Left hindlimb (tissue), 1 donor: ENCODE measurements at places on chromosomes 1 and 21.

DNA sequence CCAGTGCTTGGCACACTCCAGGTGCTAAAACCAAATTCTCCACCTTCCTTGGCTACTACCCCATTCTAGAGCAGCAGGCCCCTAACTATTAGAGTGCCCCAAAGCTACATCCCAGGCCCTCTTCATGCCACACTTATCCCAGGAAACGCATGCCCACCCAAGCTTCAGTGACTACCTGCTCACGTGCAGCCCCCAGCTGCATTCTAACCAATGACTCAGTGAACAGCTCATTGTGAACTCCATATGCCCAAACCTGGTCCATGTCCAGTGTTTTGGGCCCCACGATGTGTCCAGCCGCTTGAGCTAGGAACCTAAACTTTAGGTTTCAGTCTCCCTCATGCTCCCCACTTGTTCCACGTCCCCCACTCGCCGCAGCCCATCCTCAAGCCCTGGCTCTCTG is 41.5 kb downstream of the NKAIN1 start:
- DNase-seq: no peak

DNA sequence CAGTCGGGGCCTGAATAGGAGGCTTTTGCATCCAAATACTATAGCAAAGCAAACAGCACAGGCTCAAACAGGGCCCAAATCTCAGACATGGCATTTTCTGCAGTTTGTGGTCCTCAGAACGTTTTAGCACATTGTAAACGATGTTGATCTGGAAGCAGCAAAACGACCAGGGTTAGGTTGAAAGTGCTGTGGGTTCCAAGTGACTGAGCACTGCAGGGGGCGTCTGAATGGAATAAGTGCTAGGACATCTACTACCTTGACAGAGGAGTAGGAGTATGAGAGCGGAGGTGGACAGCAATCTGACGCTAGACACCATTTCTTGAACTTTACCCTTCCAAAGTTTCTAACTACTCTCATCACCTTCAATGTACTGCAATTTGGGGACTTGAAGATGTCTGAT is 214.9 kb downstream of the BARHL2 start:
- DNase-seq: no peak

- no peak for DNase-seq
Observed at GRCh38 chr1:29133861-29134694, 10.4 kb upstream of the TMEM200B start.

DNA sequence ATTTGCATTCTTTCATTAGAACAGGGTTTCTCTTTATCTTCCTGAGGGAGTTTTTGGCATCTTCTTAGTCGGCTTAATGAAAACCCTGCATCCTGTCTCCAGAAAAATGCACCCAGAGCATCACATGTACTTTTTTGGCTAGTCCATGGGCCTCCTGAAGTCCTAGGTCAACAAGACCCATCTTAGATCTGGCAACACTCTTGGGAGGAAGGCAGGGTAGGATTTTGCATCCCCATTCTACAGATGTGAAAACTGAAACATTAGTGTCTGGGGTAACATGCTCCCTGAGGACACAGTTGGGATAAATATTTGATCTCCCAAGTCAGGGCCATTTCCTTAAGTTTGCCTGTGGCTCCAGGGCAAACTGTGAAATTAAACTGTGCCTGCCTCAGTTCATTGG is 40.0 kb upstream of the HMGB4 start:
- DNase-seq: no peak

GRCh38 chr1:150692720-150693119 is 4.2 kb downstream of the GOLPH3L start:
- DNase-seq: no peak

GRCh38 chr21:26788790-26789189 is 56.4 kb downstream of the ADAMTS1 start:
- no peak for DNase-seq

DNA sequence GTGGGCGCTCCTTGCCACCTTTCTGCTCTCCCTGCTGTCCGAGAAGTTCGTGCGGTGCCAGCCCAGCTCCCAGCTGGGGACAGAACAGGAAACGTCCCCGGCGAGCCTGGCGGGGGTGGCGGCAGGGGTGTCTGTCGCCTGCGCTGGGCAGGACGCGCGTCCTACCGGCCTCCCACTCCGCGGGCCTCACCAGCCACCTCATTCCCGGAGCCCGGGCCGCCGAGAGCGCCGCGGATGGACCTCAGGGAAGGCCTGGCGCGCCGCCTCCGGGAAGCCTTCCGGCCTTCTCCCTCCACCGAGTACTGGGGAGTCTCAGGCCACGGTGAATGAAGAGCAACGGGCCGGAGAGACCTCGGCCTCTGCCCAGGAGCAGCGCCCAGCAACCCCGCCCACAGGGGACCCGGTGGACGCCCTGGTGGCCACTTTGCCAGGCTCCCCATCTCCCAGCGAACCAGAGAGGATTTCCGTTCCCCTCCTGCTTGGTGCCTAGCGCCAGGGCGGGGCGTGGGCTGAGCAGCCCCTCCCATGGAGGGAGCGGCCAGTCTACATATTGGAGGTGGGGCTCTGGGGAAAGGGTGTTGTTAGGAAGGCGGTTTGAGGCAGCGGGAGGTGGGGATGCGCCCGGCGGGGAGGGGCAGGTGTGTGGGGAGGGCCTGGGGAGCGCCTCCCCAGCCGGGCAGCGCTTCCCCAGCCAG is 9.5 kb upstream of the TNFRSF14 start:
- DNase-seq: peak; percentile 65

DNA sequence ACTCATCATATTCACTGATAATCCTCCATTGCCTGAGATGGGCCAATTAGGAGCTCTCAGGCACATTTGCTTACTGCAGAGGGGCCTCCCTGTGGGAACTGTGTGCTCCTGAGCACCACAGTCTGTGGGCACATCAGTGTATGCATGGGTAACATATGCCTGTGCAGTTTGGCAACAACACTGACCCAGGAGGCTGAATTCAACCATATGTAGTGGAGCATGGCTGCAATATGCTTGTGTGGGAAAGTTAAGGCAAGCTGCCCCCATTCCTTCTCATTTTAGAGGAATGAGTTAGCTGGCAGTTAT is 11.8 kb upstream of the FMOD start:
- DNase-seq: no peak

- DNase-seq: no peak
Observed at GRCh38 chr1:231600458-231600976, 26.1 kb upstream of the DISC1 start.

DNA sequence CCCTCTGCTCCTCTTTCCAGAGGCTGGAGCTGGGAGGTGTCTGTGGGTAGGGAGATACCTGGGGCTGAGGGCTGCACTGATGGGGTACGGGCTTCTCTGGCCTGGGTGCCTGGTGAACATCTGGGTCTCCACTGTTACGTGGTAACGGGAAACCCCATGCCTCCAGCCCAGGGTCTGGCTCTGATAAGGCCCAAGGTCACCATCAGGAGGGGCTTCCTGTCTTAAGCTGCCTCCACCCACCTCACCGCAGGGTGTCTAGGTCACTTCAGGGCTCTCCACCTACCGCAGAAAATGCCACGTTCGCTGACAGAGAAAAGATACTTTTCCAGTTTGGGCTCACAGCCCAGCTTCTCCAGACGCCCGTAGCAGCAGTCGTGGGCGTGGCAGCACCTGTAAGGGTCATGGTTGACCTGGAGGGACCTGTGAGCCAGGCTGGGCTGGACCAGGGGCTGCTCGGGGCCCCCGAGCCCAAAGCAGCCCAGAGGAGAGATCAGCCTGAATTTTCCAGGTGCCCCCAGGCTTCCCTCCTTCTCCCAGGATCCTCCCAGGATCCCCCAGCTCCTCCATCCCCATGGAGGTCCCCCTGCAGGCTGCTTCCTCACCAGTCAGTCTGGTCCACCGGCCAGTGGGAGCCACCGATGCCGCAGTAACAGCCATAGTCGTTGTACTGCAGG is 1.3 kb downstream of the PLA2G2E start:
- DNase-seq: no peak

DNA sequence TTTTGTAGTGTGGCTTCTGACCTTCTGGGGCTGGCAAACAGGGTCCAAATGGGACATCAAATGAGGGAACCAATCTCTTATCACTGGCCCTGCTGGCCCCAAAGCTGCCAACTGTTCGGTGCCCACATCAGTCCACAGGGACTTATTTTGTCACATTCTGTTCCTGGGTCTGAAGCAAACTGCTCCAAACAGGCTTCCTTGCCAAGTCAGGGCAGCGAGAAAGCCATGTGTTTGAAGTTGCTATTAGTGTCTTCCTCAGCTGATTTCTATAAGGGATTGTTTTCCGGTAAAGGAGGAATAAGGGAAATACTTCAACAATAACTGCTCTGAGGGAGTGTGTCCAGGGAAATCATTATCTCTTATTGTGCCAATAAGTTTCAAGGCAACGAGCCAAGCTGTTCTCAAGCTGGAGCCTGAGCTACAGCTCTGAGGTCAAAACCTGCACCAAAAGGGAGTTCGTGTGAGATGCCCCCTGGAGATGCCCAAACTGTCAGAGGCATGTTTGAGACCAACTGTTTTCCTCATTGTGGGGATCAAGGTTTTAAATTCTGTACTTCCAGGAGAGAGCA is 381.4 kb upstream of the PROX1 start:
- no peak for DNase-seq

GRCh38 chr1:1678581-1679380 is 13.8 kb downstream of the SLC35E2B start:
- DNase-seq: no peak

DNA sequence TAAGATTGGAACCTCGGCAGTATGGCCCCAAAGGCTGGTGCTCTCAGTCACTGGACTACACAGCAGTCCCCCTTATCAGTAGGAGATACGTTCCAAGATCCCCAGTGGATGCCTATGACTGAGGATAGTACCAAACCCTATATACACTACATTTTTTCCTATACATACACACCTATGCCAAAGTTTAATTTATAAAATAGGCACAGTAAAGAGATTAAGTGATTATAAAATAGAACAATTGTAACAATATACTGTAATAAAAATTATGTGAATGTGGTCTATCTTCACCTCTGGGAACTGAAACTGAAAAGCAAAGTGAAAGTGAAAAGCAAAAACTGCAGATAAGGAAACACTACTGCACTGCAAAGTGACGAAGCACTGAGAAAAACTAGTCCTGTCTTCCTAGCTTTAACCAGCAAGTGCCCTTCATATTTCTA is 96.8 kb downstream of the INTS7 start:
- no peak for DNase-seq

DNA sequence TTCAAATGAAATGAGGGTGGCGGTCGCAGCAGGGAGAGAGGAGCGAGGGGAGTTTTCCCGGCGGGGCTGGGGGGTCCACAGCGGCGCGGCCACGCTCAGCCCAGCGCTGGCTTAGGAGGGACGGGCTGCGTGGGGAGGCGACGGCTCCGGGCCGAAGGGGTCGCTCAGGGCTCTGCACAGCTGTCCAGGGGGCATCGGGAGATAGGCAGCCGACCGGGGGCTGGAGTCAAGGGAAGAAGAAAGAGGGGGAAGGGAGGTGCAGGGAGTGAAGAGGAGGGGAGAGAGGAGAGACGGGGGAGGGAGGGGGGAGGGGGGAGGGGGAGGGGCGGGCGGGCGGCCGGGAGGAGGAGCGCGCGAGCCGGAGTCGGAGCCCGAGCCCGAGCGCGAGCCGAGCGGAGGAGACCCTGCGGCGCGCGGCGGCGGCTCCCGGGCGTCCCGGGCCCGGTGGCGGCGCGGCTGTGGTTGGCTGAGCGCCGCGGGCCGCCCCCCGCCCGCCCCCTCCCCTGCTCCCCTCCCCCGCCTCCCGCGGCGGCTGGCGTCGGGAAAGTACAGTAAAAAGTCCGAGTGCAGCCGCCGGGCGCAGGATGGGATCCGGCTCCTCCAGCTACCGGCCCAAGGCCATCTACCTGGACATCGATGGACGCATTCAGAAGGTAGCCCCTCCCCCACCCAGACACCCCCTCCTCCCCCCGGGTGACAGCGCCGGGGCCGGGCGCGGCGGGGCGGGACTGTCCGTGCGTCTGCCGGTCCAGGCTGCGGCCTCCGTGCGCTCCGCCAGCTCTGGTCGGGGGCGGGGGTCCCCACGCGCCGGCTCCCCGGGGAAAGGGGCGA is at the start of gene PDE9A:
PDE9A (plus strand) TSS at position 391 of the 831 bp plus-strand sequence; CDS start at position 585, 194 bp downstream.
- peak; percentile 76 for DNase-seq

GRCh38 chr1:25689686-25690381 is 73.2 kb downstream of the MAN1C1 start:
- DNase-seq: no peak

GRCh38 chr1:163628034-163628773 is 306.4 kb downstream of the NUF2 start:
- DNase-seq: no peak

DNA sequence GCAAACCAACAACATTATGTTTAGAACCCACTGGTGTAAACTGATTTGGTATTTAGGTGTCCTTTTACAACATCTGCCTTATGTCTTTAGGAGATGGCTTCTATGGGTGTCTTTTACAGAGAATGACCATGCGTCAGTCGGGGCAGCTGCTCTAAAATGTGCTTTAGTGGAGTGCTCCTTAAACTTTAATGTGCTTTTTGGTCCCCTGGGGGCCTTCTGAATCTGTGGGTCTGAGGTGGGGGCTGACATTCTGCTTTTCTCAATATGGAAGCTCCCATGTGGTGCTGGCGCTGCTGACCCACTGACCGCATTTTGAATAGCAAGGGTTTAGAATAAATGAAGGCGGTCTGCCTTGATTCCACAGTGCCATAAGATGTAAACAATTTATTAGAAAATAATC is 173.2 kb upstream of the B3GALT2 start:
- no peak for DNase-seq

GRCh38 chr1:10514490-10515235 is 39.9 kb downstream of the PEX14 start:
- DNase-seq: no peak

GRCh38 chr1:177274687-177275211 is 104.0 kb downstream of the BRINP2 start:
- DNase-seq: peak; percentile 73

DNA sequence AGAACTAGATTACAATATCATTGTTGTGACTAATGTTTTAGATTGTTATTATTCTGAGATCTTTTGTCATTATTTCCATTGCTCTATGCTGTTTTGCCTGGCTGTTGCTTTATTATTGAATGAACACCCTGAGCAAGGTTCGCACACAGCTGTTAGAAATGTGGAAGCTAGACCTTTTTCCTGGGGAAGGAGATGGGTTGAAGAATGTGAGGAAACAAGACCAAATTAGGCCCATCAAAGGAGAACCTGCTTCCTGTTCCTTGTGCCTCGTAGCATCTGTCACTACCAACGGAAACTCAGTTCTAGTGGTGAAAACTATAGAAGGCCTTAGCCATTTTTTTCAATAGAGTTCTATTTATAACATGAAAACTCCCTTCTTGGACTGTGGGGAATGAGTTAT is 68.7 kb downstream of the RGL1 start:
- DNase-seq: no peak

DNA sequence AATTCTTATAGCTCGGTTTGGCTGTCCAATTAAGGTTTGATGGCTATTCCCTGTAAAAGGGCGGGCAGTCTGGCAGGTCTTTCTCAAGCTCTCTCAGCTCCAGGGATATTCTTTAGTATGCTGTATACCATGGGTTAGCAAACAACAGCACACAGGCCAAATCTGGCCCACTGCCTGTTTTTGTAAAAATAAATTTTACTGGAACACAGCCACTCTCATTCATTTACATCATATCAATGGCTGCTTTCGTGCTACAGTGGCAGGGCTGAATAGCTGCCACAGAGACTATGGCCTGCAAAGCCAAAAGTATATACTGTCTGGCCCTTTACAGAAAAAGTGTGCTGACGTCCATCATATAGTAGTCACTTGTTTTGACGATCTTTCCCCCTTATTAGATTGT is 32.0 kb downstream of the MACO1 start:
- DNase-seq: no peak
